NCI-H2107 (cell line): ENCODE measurements at places on chromosomes 7 and 10.

GRCh38 chr7:154685564-154685901 lies 317.4 kb downstream of the PAXIP1 start:
- no peak for DNase-seq

GRCh38 chr10:109898007-109898406 lies 25.3 kb downstream of the XPNPEP1 start:
- DNase-seq: no peak

GRCh38 chr7:25722856-25723255 lies 429.1 kb upstream of the NFE2L3 start:
- no peak for DNase-seq

DNA sequence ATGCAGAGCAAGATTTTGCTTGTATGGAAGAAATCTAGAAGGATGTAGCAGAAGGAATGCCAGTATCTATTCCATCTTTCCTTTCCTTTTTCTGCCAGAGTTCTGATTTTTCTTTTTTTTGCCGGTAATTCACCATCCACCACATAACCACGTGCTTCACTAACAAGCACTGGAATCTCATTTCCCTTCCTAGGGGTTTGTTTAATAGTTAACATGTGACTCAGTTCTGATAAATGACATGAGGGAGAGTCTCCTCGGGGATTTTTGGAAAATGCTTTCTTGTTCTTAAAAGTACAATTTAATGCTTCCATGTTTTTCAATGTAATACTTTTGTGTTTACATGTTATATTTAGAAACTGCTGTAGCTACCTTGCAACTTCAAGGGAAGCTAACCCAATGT lies 590.2 kb downstream of the SH2D4B start:
- DNase-seq: no peak

- DNase-seq: no peak
These were observed 67.0 kb downstream of the MDFIC start for GRCh38 chr7:114988755-114989375.

DNA sequence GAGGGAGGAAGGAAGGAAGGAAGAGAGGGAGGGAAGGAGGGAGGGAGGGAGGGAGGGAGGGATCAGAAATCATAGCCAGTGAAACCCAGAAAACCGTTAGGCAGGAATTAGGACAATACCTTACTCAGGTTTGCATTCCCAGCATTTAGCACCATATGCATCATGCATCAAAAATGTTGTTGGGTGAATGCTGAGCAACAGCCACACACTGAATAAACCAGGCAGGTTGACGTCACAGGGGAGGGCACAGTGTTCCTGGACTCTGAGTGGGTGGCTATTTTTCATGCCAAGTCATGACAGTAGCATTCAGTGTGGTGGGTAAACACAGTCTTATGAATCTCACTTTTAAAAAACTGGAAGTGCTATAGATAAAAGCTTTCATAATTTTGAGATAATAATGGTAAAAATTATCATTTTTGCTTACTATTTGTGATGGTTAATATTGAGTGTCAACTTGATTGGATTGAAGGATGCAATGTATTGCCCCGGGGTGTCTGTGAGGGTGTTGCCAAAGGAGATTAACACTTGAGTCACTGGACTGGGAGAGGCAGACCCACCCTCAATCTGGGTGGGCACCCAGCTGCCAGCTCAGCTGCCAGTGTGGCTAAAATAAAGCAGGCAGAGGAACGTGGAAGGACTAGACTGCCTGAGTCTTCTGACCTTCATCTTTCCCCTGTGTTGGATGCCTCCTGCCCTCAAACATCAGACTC lies 199.1 kb upstream of the PRKCQ start:
- DNase-seq: no peak

DNA sequence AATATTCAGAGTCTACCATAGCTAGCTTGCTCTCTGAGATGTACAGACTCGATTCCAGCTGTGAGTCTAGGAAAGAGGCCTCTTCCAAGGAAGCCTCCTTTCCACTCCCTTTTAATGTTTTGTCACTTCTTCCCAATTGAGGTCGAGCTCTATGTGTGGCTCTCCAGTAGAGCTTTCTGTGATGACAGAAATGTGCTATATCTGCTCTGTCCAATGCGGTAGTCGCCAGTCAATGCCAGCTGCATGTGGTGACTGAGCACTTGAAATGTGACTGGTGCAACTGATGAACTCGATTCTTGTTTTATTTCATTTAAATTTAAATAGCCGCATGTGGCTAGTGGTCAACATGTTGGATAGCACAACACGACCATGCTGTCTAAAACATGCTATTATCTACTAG lies 387.0 kb upstream of the NRP1 start:
- no peak for DNase-seq

GRCh38 chr10:5479481-5480161 lies 19.7 kb downstream of the CALML5 start:
- no peak for DNase-seq

GRCh38 chr7:47534322-47535034 lies 47.4 kb downstream of the TNS3 start:
- no peak for DNase-seq

DNA sequence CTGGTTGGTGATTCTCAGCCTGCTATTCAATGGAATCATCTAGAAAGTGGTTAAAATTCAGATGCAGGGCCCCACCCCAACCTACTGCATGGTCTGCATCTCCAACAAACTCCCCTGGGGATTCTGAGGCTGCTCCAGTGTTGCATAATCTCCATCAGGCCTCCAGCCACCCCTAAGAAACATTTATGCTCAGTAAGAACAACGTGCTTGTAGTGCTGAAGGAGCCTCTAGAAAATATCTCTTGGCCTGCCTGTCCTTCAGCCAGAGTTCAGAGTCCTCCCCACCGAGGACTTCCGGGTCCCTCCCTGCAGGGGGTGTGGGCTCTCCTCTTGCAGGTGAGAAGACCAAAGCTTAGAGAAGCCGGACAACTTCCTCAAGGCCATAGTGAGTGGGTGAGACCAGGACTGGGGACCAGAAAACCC lies 159.8 kb downstream of the SH3PXD2A start:
- no peak for DNase-seq
